ENCODE measurements at places on chromosomes 5 and 9.

DNA sequence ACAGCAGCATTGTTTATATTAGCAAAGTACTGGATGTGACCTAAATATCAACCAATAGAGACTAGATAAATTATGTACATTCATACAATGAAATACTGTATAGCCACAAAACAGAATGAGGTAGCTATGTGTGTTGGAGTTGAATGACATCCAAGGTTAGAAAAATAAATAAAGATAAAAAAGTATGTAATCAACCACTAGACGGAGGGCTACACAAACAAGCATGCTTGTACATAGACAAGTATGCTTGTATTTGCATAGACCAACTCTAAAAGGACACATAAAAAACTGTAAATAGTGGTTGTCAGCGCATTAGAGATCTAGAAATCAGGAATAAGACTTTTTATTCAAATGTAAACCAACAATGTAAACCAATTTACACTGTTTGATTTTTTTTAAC lies 3.0 kb downstream of the FEM1C start:
- DNase-seq = no peak

DNA sequence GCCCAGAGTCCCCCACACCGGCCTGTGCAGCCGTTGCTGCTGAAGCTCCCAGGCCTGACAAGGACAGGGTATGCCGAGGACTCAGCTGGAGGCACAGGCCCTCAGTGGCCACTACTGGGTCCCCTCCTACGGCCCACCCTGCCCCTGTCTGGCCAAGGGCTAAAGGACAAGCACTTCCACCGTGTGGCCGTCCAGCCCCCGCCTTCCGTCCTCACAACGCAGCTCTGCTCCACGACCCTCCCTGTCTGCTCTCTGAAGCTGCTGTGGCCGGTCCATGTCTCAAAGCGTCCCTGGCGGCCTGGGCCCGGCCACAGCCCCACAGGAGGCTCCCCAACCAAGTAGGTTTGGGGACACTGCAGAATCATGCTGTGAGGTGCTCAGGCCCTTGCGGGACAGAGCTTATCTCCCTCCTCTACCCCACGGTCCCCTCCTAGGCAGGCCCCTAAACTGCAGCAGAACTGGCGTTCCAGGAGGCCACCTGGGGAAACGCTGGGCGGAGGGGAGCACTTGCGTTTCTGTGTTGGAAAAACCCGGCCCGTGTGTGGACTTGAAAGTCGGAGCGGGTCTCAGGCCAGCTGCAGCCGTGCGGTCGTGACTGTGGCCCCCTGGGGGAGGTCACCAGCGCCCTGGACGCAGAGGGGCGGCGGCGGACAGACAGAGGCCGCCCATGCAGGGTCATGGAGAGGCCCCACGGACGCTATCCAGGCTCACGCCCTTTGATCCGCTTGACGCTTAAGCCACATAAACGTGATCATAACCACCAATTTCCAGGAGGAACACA lies 45.6 kb downstream of the NKD2 start:
- no peak for DNase-seq

DNA sequence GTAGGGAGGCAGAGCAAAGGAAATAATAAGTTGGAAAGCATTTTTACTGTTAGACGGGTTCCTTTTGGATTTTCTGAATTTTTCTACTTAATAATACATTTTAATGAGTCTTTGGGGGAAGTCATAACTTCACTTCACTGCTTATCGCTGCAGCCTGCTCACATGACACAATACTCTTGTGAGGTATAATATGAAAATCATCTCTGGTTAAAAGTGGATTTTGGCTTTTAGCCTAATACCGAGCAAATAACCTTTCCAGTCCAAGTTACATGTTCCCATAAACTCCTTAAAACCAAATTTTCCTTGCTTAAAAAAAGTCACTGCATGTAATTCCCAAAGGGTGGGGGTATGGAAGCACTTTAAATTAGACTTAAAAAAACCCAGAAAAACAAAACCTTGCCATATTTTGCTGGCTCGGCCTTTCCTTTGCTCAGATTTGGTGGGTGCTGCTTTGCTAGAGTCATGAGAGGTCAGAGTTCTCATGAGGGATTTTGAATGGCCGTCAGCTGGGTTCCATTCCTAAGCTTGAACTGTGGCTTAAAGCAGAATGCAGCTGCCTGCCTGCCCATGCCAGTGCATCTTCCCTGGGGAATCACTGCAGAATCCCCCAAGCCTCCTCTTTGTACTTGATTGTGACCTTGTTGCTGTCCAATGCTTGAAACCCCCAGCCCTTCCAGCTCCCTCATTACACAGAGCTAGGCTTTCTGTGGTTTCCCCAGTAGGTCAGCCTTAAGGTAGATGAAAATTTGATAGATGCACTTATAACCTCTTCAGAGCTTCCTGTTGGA lies 331.8 kb downstream of the KDM4C start:
- peak; percentile 3 for DNase-seq

GRCh38 chr5:5360941-5361520 lies 61.4 kb upstream of the ICE1 start:
- DNase-seq = no peak

- no peak for DNase-seq
Measured at GRCh38 chr5:151448038-151448985, 909 bp downstream of the SLC36A1 start.

- DNase-seq = no peak
Measured at GRCh38 chr5:144332265-144332664, 161.6 kb downstream of the KCTD16 start.

DNA sequence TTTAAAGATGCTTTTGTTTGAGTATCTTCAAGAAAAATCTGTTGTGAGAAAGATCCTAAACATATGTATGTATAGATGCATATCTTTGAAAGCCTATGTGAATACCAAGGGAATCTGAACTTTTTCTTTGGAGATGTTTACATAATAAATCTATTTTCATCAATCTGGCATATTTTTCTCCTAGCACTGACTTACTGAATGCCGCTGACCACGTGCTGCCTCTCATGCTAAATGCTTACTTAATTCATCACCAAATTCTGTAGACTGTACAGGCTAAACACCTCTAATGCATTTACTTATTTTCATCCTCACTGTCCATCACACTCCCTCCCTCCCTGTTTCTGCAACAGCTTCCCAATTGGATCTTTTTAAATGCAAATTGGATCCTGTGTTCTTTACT lies 566.2 kb upstream of the WWC1 start:
- no peak for DNase-seq

GRCh38 chr9:105539452-105539851 lies 18.5 kb upstream of the FKTN start:
- no peak for DNase-seq

DNA sequence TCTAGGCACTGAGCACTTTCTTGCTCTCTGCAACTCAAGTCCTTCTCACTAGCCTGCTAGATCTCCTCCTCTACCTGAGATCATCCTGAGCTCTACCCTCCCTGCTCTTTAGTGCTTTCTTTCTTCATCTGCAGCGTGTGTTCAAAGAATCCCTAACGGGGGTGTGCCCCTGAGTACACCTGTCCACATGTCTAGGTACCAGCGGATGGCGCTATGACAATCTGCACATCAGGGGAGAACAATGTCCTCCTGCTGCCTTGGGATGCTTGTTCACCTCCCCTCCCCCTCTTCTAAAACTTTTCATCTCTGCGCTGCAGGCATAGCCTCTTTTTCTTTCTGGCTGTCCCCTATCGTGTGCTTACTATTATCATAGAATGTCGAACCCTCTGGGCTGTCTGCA lies 42.7 kb downstream of the PTPN3 start:
- no peak for DNase-seq

DNA sequence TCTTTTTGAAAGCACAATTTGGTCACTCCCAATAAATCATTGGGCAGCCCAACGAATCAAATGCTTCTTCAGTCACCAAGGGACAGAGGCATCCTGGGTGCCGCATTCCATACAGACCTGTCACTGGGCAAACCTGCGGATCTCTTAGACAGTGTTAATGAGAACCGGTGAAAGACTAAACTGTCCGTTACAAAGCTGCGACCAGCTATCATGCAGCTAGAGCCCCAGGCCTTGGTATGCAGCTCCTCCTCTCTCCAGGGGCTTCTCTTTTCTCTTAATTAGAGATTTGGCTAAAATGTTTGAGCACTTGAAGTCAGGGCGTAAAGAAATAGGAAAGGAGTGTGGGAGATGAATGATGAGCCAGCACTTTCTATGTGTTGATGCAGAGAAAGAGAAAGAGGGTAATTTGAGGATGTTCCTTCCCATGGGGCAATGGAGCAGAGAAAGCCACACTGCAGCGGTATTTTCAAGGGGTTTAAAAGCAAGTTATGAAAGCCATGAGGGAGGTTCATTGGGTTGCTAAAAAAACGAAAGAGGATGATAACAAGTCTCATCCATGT lies 175.3 kb downstream of the RFK start:
- DNase-seq = no peak

DNA sequence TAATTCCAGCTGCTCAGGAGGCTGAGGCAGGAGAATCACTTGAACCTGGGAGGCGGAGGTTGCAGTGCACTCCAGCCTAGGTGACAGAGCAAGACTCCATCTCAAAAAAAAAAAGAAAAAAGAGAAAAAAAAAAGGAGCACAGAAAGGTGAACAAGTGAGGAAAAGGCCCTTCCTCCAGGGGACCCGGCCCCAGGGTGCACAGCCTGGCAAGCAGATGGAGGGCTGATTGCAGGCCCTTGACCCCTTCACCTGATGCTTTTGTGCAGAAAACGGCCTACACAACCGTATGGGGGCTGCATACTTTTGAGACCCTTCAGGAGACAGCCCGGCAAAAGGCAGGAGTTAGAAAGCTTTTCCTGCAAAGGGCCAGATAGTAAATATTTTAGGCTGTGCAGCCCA lies 33.9 kb downstream of the HRH2 start:
- no peak for DNase-seq

DNA sequence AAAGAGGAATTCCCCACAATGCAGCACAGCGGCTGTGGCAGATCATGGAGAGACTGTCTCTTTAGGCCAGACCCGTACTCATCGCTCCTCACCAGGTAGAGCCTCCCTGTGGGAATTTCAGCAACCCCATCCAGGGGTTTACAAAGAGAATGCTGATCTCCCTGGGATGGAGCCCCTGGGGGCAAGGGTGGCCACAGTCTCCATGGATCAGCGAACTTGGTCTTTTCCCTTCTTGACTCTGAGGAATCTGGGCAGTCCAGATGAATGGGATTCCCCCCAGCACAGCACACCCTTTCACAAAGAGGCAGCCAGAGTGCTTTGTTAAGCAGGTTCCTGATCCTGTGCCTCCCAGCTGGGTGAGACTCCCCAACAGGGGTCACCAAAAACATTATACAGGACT lies 108.7 kb upstream of the RGMB start:
- DNase-seq = no peak

DNA sequence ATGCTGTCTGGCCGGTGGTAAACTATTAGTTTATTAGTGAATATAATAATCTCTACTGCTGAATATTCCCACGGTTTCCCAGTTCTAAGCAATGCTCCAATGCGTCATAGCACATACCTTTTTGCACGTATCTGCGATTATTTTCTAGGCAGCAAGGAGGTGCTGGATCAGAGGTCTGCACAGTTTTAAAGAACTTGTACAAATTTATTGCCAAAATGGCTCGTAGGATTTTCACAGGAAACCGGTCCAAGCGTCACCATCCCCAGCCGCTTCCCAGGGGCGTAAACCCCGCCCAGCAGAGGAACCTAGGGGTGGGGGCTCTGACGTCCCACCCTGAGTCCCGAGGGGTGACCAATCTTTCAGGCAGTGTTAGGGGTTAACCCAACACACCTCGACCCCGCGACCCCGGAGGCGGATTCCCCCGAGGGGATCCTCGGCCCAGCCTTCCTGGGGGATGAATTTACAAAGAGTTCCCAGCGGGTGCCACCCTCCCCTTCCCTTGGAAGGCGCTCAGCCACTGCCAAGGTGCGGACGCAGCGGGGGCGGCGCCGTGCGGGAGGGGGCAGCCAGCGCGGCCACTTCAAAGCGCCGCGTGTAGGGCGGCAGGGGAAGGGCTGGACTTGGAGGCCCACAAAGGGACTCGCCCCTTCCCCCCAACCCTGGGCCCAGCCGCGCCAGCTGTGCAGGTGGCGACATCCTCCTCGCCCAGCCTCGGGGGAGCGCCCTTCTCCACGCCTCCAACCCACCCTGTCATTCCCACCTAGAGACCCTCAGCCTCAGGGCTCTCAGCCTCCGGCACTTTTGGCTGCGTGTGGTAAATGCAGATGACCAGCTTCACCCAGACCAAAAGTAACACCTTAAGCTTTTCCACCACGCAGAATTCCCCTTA lies 43.5 kb upstream of the TCF7 start:
- peak; percentile 59 for DNase-seq

DNA sequence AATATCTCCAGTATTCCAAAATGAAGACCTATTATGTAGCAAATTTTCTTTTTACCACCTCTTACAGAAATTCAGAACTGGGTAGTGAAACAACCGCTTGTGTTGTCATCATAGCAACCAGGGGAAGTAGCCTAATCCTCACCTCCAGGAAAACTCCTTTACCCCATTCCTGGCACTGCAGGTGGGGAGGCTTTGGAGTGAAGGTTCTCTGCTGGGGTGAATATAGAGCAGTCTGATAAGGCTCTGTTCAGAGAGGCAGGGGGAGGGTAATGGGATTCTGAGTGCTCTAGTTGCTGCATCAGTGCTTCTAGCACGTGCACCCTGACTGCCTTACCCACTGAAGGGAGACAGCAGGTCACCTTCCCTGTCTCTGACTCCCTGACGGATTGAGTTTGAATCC lies 116.2 kb downstream of the MAN2A1 start:
- DNase-seq = no peak

DNA sequence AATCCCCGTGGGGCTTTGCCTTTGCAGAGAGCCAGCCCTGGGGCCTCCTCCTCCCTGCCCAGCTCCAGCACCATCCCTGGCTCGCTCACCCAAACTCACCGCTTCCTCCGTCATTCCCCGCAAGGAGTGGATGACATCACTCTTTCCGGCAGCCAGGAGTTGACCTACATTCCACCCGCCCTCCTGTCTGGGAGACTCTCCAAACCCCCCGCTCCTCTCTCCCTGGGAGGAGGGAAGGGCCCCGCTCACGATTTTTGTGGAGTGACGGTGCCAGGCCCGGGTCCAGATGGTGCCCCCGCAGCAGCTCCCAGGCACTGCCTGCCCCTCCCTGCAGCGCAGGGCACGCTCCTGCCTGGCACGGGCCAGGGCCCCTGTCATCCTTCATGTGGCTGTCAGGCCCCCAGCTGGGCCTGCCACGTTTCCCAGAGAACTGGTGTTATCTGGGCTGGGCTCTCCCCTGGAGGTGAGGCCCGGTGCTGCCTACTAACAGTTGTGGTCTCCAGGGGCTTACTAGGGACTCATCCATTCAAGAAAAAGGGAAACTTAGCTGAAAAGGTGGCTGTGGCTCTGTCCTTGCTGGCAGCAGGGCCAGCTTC lies 52.3 kb downstream of the NTNG2 start:
- no peak for DNase-seq

- peak; percentile 23 for DNase-seq
Measured at GRCh38 chr5:114363837-114364236, 2.0 kb downstream of the KCNN2 start.

DNA sequence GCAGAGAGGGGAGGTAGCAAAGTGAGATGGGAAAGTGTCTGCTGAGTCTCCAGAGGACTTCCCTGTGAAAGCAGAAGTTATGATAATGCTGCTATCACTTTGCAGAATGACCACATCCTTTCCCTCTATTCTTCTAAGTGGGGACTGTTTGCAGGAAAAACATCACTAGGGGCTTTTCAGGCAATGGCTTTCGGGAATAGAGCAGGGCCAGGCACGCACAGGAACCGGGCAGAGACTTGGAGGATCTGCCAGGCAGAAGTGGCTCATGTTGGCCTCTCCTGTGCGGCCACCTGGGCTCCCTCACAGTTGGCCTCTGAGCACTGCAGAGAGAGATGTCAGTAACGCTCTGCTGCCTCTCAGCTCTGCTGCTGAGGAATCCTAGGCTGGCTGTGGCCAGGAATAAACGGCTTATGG lies 214.7 kb downstream of the MAST4 start:
- no peak for DNase-seq

GRCh38 chr5:31982621-31983020 lies 191.5 kb downstream of the GOLPH3 start:
- DNase-seq = no peak

- no peak for DNase-seq
Measured at GRCh38 chr5:41213340-41213739, at the start of gene C6. Gene C6, minus strand, starts transcription at chr5:41213532. Its CDS starts 10,302 bp downstream, at chr5:41203230.

Data from GM13977 (cell line).